ENCODE measurements at places on chromosomes 1 and 21.

DNA sequence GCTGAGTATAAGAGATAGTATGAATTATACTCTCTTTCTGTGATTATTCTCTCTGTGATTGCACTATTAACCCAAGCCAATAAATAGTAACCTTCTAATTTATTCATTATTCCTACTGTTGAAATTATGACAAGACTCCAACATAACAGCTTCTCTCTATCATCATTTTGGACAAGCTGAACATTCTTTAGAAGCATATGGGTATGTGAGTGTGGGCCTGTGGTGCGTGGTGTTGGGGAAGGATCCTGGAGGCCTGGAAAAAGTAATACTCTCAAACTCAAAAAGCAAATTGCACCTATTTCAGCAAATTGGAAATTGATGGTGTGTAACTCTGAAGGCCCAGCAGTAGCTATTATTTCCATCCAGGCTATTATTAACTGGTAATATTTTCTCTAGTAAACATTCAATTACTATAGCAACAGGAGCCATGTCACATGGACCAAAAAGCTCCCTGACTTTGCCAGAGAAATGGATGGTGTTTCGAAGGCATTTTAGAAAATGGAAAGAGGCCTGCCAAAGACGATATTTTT lies 502.8 kb downstream of the LTN1 start:
- no peak for DNase-seq

GRCh38 chr21:35578347-35578782 lies 482.0 kb downstream of the SETD4 start:
- no peak for DNase-seq

- no peak for DNase-seq
These were observed 73.0 kb downstream of the CD46 start for GRCh38 chr1:207824691-207825408.

DNA sequence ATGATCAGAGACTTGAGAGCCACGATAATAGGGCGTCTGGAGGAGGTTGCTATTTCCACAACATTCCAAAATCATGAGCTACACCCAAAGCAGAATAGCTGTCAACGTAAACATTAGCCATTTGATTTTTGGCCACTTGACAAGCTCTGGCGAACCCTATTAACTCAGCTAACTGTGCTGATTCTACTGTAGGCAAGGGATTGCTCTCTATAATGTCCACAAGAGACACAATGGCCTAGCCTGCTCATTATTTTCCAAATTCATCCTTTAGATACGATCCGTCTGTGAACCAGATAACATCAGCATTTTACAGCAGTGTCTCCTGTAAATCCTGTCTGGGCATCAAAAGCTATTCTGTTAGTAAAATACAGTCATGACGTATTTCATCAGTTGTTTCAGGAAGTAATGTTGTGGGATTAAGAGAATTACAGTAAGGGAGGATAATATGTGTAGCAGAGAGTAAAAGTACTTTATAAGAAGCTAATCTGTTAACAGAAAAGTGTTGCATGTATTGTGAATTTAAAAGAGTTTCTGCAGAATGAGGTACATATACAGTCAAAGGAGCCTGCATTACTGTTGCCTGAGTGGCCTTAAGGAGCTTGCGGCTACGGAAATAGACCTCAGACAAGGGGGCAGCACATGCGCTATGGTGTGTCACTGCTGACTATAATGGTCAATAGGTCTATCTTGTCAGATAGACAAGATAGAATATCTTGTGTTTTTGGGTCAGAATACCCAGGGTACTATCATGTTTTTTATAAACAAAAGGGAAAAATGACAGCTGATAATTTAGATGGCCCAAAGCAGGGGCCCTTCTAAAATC lies 44.9 kb upstream of the TINAGL1 start:
- no peak for DNase-seq

GRCh38 chr1:110605901-110606656 lies at the start of gene KCNA2:
Gene KCNA2, minus strand, starts transcription at chr1:110606358. Its CDS starts 1,576 bp downstream, at chr1:110604782.
- no peak for DNase-seq

GRCh38 chr1:13618483-13618882 lies 34.9 kb downstream of the PDPN start:
- DNase-seq = no peak

GRCh38 chr1:43510621-43511020 lies 20.1 kb upstream of the PTPRF start:
- no peak for DNase-seq

DNA sequence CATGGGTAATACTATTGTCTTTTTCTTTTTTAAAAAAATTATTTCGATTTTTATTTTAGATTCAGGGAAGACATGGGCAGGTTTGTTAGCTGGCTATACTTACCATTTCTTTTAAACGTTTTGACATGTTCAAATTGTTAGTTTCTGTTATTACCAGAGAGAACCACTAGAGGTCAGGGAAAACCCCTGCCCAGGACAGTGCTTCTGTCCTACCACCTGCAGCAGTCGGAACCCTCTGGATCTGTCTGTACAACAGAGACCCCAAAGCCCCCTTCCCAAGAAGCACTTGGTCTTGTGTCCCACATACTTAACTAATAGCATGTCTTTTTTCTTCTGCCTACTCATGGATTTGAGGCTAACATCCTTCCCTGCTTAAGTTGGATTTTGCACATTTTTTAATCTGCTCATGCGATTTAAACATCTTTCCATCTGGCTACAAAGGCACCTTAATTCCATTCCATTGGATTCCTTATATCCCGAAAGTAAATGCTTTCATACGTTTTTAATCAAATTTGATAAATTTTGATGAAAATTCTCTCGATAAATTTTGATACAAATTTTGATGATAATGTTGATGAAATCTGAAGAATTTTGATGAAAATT lies 10.0 kb upstream of the C1orf115 start:
- no peak for DNase-seq

DNA sequence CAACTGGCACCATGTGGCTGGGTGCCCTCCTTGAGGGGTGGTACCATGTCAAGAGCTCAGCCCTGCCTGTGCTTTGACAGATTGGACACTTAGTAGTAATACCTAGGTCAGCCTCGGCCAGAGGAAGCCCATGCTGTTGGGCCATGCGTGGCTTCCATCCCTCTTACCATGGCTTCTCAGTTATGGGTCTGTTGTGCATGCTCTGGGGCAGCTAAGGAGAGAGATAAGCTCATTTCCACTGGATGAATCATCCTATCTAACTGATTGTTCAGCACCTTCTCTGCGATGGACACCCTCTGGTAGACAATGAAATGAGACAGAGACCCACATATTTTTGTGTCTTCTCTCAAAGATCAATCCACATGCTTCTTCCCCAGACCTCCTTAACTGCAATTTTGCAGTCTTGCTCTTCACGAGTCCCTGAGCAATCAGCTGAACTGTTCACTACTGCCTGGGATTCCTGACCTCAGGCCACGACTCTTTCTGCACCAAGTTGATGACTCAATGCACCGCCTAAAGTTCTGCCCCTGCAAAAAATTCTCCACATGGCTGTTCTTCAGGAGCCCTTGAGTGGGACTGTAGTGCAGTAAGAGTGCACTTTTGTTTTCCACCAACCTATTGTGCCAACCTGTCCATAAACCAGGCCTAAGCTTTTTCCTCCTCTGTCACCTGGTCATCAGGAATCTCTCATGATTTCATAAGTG lies 6.9 kb upstream of the TRIM62 start:
- DNase-seq = no peak

DNA sequence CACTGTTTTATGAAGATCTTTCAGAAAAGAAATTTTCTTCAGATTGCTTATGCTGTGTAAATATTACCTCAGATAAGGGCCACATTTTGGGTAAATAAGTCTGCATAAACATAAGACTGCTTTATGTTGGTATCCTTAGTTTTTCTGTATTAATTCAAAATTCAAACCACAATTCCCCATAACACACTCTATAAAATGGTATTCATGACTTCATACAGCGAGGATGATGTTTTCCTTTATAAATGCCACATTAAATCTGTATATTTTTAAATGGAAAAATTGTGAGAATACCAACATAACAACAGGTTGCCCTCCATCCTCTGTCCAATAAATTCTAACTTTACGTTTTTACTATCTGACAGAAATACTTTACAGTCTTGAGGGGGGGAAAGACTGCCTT lies 248.7 kb upstream of the CXADR start:
- no peak for DNase-seq

DNA sequence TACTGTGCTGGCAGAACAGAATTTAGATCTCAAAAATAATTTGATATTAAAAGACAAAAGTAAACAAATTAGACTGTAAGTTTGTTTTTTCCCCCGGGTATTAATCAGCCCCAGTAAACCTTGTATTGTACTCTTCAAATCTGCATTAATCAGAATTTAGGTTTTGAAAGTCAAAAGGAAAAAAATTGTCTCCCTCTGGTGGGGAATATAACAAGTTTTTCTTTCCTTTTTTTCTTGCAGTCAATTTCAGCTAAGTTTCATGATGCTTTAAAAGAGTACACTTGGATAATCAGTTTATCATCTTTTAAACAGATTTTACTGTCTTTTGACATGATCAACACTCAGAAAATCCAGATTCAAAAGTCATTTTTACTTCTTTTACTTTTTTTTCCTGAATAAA lies 134.5 kb upstream of the PKN2 start:
- no peak for DNase-seq

DNA sequence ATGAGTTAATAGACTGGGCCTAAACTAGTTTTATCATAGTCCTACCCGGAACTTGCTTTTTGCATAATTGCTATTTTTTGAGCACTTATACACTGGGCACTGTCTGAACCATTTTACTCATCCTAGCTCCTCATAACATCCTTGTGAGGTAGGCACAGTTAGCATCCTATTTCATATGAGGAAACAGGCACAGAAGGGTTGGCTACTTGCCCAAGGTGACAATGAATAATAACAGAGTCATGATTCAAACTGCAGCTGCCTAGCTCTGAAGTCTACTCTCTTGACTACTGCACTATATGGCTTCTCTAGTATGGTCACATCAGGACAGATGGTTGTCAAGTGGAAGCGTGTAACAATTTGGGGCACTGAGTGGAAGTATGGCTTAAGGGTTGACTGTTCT lies 18.2 kb upstream of the RC3H1 start:
- no peak for DNase-seq

- DNase-seq = no peak
These were observed 213.7 kb upstream of the TMPRSS15 start for GRCh38 chr21:18617291-18617690.

- no peak for DNase-seq
These were observed at the start of gene DPT for GRCh38 chr1:168728473-168729404. Gene DPT, minus strand, starts transcription at chr1:168729206. Its CDS starts 32 bp downstream, at chr1:168729174.

DNA sequence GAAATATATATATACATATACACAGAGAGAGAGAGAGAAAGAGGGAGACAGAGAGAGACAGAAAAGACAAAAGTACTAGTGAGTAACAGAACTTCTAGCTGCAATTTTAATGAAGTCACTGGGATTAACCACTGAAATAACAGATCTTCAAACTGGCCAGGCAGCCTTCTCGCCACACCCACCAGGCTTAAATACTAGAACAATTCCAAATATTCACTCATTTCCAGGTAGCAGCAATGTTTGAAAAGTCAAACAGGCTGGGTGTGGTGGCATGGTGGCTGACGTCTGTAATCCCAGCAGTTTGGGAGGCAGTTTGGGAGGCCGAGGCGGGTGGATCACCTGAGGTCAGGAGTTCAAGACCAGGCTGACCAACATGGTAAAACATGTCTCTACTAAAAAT lies 5.2 kb downstream of the PRDX1 start:
- no peak for DNase-seq

DNA sequence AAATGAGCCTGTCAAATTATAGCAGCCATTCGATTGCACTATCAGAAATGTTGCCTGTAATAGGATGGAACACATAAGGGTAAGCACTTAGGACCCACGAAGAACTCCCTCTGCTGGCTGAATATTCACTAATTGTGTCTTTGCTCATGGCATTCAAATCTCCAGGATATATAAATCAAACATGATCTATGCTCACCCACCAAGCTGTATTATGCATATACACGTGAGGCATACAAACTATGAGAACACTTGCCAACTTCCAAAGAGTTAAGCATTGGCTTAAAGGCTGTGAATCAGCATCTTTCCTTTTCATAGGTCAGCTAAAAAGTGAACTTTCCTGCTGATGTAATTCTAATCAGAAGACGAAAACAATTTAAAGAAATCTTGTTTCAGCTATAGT lies 34.5 kb downstream of the TMPRSS15 start:
- no peak for DNase-seq

DNA sequence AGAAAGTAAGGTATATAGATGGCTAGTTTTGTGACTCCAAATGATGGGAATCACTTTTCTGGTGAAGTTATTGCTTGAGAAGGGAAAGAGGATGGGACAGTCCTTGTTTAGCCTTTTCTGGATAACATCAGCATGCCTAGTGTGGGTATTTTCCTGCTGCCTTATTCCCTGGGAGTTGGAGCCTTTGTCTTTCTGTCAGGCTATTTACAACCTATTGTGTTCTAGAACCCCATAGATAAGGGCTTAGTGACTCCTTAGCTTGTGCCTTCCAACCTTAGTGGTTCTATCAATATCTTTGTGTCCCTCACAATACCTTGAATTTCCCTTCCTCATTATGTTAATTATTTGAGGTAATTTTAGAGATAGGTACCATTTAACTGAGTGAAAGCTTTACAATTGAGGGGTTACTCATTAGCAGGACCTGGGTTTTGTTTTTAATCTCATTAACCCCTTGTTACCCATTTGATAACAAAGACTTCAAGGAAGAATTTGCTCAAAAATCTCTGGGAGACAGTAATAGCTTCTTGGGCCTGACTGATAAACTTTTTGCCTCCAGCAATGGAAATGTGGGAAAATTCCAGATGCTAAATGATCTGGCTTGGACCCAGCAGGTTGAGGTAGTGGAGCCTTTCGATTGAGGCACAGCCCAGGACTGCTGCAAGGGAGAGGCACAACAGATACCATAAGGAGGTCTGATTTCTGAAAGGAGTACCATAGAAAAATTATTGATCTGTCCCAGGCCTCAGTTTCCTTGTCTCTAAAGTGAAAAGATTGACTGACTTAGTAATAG lies 49.0 kb downstream of the CACHD1 start:
- DNase-seq = no peak

- peak; percentile 52 for DNase-seq
These were observed 102.8 kb downstream of the GDAP2 start for GRCh38 chr1:117826540-117827078.

DNA sequence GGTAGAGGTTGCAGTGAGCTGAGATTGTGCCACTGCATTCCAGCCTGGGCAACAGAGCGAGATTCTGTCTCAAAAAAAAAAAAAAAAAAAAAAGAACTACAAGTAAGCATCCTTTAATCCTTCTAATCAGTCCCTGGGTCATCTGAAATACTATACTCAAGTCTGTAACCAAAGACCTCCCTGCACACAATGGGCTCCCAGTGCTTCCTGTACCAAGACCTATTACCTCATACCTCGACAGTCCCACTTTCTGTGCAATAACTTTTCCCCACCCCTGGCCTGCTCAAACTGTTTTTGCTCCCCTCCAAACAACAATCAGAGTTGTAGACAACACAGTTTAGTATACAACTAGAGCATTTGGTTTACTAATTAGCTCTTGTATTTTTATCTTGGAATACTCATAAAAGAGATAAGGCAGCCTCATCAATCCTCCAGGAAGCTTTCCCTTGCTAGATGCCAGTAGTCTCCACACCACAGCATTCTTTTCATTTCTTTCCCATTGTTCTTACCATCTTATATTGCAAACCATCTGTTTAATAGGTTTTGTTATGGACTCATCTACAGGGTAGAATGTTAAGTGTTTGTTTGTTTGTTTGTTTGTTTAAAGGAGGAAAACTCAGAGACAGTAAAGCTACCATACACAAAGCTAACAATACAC lies 19.2 kb upstream of the RLF start:
- DNase-seq = no peak
